ENCODE measurements at places on chromosomes 7 and 10. TPM values are rescaled to one million over a fixed set of nuclear protein-coding genes. Genes with fewer than 3 reads are reported as not detected.

Gene TRPV5
- not detected for total RNA-seq

DNA sequence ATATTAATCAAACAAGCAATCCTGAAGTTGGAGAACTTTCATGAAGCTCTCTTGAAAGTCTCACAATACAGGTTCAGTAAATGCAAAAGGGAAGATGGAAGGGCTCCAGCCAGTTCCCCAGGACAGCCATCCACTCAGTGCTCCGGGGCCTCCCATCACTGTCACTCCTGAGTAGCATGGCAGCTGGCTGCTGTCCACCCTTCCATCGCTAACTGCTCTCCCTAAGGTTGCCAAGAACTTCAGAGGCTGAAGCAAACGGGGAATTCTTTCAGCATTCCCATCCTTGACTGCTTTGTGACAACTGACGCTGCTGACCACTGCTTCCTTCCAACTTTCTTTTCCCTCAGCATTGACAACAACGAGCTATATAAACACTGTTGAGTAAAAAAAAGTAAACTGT lies 69.1 kb downstream of the VPS41 start:
- no peak overlapping the region for H3K4me3 ChIP-seq
- no peaks in the 10 kb centered on the region for H3K4me1 ChIP-seq
- H3K27me3 ChIP-seq: no peaks in the 10 kb centered on the region

GRCh38 chr7:2776401-2776800 lies 67.7 kb downstream of the GNA12 start:
- H3K4me3 ChIP-seq: no peak overlapping the region
- H3K36me3 ChIP-seq: no peaks in the 10 kb centered on the region
- H3K4me1 ChIP-seq: no peaks in the 10 kb centered on the region
- no peaks in the 10 kb centered on the region for H3K27me3 ChIP-seq
- DNase-seq: no peak
- no peak overlapping the region for H3K27ac ChIP-seq

Gene CLDN12
- 40.2 TPM for total RNA-seq

Gene STAMBPL1
- total RNA-seq: 24.5 TPM

DNA sequence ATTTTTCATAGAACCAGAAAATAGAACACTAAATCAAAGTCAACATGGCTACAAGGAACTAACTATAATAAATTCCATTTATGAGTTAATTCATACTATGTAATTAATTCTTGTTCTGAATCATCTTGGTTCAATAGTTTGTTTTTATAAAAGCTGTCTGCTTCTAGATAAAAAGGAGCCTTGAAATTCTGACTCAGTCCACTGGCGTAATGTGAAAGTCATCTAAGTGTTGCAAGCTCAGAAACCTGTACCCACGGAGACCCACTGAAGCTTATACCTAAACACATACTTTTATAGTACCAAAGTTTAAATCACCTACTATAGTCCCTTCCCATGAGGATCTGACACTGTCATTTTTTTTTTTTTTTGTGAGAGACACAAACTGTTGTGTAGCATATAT lies 489.4 kb downstream of the SEMA3D start:
- H3K27ac ChIP-seq: no peak overlapping the region
- no peak for DNase-seq
- no peaks in the 10 kb centered on the region for H3K36me3 ChIP-seq
- no peaks in the 10 kb centered on the region for H3K27me3 ChIP-seq

Gene C7orf57
- total RNA-seq: 14.5 TPM

- no peak overlapping the region for H3K27ac ChIP-seq
- H3K4me3 ChIP-seq: no peak overlapping the region
Measured at GRCh38 chr7:48298779-48299178, 127.5 kb downstream of the ABCA13 start.

GRCh38 chr10:48603421-48604038 lies 1.3 kb downstream of the ARHGAP22 start:
- H3K4me3 ChIP-seq: no peak overlapping the region
- H3K27ac ChIP-seq: no peak overlapping the region
- H3K4me1 ChIP-seq: peaks cover 8% of the 10 kb centered on the region
- DNase-seq: no peak

Data from lung (tissue), 17 donors.